ENCODE measurements at places on chromosomes 2 and 18. TPM values are rescaled to one million over a fixed set of nuclear protein-coding genes. Genes with fewer than 3 reads are reported as not detected.

The EGR4 gene
- total RNA-seq, result not detected

The VWC2L gene
- not detected for total RNA-seq

The ZSWIM2 gene
- total RNA-seq, result not detected

The GALNT5 gene
- total RNA-seq, result 33.9 TPM

The TIMM21 gene
- 21.6 TPM for total RNA-seq

- DNase-seq, result no peak
- H3K36me3 ChIP-seq, result no peaks in the 10 kb centered on the region
- H3K4me1 ChIP-seq, result peaks cover 19% of the 10 kb centered on the region
- H3K27ac ChIP-seq, result no peak overlapping the region
- H3K4me3 ChIP-seq, result no peak overlapping the region
- no peaks in the 10 kb centered on the region for H3K27me3 ChIP-seq
Observed at GRCh38 chr2:230640540-230641011, 72.1 kb upstream of the CAB39 start.

DNA sequence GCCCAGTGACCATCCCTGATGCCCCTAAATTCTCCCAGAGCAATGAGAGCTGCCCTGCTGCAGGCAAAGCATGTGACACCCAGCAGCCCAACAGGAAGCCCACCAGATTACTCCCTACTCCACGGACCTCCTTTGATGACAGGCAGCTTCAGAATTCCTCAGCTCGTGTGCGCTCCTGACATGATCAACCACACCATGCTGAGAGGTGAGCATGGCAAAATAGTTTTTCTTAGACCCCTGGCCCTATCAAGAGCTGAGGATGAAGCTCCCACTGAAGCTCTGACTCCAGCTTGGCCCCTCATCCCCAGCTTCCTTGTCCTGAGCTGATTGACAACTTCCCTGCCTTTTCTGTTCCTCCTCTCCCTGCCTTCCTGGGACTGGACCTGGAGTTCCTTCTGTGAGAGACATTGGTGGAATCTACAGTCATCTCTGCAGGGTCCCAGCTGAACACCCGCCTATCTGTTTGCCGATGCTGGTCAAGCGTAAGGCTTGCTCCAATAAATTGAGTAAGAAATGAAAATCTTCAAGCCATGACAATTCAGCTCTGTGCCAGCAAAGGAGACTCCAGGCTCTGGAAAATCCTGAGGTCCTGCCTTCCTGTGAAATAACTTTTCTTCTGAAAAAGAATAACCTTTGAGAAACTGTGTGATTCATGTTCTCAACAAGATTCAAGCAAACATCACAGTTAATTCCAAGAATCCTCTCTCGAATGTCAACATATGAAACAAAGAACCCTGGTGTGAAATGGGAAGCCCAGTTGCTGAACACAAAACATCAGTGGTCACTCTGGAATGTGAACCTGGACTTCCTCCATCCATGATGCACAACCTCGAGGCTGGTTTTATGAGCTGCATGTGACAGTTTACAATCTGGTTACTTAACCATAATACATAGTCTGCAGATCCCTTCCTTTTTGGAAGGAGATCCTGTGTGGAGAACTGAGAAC lies 201.1 kb downstream of the SPP2 start:
- no peaks in the 10 kb centered on the region for H3K27me3 ChIP-seq
- no peaks in the 10 kb centered on the region for H3K36me3 ChIP-seq
- H3K27ac ChIP-seq, result no peak overlapping the region
- H3K4me1 ChIP-seq, result no peaks in the 10 kb centered on the region
- DNase-seq, result no peak
- no peak overlapping the region for H3K4me3 ChIP-seq

- no peaks in the 10 kb centered on the region for H3K27me3 ChIP-seq
- H3K4me3 ChIP-seq, result no peak overlapping the region
- no peaks in the 10 kb centered on the region for H3K36me3 ChIP-seq
Observed at GRCh38 chr2:223230352-223230751, 178.4 kb downstream of the KCNE4 start.

DNA sequence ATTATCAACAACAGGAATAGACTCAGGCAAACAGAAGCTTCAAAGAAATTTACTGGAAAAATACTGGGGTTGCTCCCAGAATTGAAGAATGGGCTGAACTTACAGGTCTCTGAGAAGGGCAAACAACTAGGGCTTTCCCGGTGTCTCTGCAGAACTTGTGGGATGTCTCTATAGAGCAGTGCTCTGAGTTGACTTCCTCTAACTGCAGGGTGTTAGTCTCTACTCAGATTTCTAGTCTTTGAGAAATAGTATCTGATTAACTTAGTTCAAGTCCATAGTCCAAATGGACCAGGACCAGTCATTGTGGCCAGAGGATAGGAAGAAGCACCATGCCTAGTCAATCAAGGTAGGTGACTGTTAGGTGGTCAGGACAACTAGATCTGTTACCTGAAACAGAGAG lies 45.8 kb downstream of the LIMS1 start:
- no peak overlapping the region for H3K27ac ChIP-seq
- no peaks in the 10 kb centered on the region for H3K27me3 ChIP-seq
- DNase-seq, result no peak

DNA sequence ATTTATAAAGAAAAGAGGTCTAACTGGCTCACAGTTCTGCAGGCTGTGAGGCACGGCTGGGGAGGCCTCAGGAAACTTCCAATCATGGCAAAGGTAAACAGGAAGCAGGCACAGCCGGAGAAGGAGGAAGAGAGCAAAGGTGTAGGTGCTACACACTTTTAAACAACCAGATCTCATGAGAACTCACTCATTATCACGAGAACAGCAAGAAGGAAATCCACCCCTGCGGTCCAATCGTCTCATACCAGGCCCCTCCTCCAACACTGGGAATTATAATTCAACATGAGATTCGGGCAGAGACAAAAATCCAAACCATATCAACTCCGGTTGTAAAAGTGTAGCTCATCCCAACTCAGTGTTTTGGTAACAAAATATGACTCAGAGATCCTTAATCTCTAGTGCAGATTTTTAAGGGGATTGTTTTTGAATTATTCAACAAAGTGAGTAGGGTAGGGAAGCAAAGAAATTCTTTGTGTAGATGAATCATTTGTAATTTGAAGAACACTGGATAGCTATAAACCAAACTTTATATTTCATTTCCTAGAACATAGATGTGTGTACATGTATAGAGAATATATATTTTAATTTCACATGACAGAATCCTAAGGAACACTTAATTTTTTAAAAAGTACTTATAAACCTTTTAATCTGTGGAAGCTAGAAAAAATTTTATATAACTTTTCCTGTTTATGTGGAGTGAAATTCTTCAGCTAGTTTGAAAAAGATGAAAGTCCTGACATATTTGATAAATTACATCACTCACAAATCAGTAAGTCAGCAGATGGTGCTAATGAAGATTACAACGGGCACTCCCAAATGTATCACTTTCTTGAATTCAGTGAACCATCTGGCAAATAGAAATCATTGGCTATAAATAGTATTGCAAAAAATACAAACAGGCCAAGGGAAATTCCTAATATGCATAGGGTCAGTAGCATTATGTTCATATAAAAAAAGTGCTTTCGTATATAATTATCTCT lies 130.1 kb downstream of the OLA1 start:
- no peaks in the 10 kb centered on the region for H3K4me1 ChIP-seq
- no peaks in the 10 kb centered on the region for H3K27me3 ChIP-seq
- no peaks in the 10 kb centered on the region for H3K36me3 ChIP-seq
- DNase-seq, result no peak
- no peak overlapping the region for H3K4me3 ChIP-seq
- H3K27ac ChIP-seq, result no peak overlapping the region

DNA sequence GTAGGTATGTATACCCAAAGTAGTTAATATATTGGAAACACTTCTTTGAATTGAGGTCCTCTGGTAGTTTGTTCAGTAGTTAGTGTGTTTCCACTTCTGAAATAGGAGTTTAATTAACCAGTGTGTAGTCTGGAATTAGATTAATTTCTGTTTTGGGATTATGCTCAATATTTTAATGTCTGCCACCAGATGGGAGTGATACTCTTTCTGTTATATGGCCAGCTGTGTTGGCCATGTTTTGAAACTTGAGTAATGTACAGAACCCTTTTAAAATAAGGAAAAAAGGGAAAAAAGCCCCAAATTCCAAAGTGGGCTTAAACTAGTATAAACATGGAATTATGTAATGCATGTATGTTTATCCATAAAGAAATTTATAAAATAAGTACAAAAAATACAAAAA lies 147.7 kb downstream of the CTNNA2 start:
- DNase-seq, result no peak
- H3K27ac ChIP-seq, result no peak overlapping the region
- no peak overlapping the region for H3K4me3 ChIP-seq
- H3K27me3 ChIP-seq, result no peaks in the 10 kb centered on the region
